ENCODE measurements at places on chromosomes 4 and X. TPM values are rescaled to one million over a fixed set of nuclear protein-coding genes. Genes with fewer than 3 reads are reported as not detected.

GRCh38 chrX:44224760-44225159, 118.7 kb downstream of the EFHC2 start:
- no peak for DNase-seq

- DNase-seq = peak; percentile 62
Observed at GRCh38 chr4:119521268-119521667, 107.3 kb downstream of the PDE5A start.

DNA sequence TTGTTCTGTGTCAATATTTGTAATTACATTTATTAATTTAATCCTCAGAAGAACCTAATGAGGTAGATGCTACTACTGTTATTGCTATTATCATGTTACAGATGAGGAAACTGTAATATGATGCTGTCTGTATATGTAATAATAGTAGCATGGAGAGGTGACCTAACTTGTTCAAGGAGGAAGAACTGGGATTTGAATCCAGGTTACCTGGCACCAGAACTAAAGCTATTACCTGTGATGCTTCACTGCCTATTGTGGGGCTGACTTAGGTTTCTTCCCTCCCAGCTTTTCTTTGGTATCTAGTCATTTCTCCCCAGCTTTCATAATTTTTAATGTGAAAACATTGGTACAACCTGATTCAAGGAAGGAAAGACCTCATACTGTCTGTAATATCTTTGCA, 43.6 kb downstream of the RAPGEF2 start:
- DNase-seq = no peak

Gene STK26
- 43.3 TPM for total RNA-seq

Gene NPY2R
- 1.9 TPM for total RNA-seq
